Activated CD4-positive, alpha-beta T cell treated with anti-CD3 and anti-CD28 coated beads for 48 hours (primary cell): ENCODE measurements at places on chromosomes 6 and 20.

DNA sequence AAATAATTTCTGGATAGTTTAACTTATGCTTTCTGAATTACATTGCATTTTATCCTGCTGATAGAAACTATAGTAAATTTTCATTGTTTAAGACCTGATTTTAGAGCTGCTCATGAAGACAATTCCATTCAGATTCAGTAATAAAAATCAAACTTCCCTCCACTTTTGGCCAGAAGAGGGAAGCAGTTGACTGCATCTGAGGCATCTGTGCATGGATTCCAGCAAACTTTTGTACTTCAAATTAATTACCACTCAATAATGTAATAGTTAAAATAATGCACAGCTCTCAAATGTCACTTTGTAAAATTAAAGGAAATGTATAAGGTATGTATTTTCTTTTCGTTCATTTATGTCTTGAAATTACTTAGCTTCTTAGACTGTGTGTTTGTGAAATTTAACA, 64.2 kb upstream of the SLC35B3 start:
- no peak for DNase-seq

DNA sequence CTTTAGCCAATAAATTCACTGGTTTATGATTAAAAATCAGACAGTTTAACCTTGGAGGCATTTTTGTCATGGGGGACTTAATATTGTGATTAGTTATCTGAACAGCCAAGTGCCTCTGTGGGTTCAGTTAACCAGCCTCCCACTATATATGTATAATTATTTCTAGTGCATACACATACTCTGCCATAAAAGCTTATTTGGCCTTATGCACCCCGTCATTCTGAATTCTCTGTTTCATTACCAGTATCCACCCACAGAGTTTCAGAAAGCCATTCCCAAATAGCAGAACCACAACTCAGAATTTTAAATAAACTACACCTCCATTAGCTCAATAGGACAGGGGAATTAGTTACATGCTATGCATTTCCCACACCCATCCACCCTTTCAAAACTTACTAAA, 279.7 kb downstream of the ZFAND3 start:
- DNase-seq = no peak

- DNase-seq = no peak
Observed at GRCh38 chr6:106425382-106425781, 64.9 kb downstream of the CRYBG1 start.

DNA sequence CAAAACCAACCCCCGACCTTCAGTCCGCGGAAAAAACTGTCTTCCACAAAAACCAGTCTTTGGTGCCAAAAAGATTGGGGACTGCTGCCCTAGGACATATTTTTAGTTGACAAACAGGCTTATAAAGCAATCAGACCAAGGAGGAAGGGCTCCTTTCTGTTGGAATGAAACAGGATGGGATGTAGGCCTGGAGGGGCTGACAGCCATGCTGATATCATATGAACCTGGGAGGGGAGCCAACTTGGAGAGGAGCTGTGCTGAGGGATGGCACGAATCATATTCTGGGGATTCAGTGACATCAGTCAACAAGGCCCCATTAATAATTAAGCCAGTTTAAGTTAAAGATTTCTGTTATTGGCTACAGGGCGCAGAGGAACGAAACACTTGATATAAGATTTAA, 225.4 kb upstream of the TSHZ2 start:
- no peak for DNase-seq

- peak; percentile 86 for DNase-seq
Observed at GRCh38 chr20:5078399-5078958, 41.3 kb downstream of the PCNA start.

DNA sequence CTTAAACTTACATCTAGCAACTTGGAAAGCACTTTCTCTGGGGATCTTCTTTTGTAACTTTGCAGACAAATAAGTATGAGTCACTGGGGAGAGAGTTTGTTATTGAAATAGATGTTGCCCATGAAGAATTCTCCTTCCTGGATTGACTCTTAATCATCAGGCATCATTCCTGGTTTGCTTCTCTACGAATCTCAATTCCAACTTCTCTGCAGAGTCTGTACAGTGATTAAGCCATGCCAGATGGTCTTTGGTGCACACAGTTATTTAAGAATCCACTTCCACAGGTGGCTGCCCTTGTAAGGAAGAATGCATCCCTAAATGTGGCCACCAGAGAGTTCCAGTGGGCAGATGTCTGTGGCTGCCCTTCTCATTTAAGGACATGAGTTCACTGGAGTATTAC, 25.7 kb downstream of the MYCT1 start:
- no peak for DNase-seq

GRCh38 chr6:126718600-126719327, 378.8 kb downstream of the CENPW start:
- DNase-seq = no peak

GRCh38 chr20:17479063-17479657, 52.0 kb downstream of the BFSP1 start:
- no peak for DNase-seq

DNA sequence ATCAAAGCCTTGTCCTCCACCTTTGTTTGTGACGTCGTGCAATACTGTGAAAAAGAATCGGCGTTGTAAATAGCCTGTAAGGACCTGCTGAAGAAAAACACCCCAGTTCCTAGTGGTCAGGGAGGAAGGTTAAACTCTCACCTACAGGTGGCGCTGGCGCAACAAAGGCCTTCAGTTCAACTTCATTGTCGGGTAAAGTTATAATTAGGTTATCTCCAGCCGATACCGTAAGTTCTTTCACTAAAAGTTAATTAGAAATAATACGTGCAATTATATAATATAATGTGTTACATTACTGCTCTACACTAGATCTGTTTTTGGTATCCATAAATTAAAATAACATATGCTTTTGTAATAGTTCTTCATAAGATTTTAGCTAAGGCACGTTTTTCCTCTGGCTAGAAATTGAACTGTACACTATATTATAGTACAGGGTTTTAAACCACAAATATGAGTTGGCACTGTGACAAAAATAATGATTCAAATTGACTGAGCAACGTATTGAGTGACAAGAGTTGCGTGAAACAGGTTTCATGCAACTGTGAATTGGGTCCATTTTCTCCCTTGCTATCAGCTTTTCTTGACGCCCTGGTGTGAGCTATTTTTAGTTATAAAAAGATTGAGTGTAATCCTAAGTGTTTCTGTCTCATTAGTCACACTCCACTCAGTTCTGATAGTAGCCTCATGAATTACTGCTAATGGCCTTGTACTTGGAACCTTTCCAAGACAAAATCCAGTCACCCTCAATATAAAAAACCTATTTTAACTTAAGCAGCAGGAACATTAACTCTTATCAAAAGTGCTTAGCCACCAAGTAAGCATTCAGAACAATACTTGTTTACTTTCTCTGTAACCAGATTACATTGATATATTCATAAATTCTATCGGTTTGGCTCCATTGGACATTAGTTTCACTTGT, 62.3 kb downstream of the KIAA0319 start:
- DNase-seq = peak; percentile 86

GRCh38 chr6:27669295-27669623, 196.4 kb upstream of the ZNF184 start:
- no peak for DNase-seq

DNA sequence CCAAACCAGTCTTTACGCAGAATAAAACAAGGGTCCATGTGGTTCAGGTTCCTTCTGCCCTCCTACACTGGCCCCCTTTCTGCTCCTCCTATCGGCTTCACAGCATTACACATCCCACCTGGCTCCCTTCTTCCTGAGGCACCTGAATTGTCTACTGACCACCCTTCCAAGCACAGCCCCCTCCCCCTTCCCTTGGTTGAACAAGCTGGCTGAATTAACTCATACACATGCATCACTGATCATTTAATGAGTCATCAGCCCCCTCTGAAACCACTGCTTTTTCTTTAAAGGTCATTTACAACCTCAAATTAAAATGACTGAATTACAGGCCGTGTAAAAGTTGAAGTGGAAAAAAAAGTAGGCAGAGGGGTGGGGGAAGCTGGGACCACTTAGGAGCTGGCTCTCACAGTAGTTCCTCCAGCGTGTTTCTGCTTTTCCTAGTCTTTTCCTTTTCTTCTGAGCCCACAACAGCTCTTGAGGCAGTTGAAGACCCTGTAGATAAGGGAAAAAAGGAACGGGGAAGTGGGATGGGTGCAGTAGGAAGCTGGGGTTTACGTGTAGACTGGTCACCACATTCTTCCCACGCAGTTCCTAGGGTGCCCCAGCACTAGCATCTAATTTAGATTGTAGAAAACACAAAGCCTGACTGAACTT, 67.6 kb downstream of the FYN start:
- peak; percentile 73 for DNase-seq

GRCh38 chr20:59042796-59043631, 428 bp upstream of the PRELID3B start:
- DNase-seq = peak; percentile 96
